ENCODE measurements at places on chromosomes 4 and X.

DNA sequence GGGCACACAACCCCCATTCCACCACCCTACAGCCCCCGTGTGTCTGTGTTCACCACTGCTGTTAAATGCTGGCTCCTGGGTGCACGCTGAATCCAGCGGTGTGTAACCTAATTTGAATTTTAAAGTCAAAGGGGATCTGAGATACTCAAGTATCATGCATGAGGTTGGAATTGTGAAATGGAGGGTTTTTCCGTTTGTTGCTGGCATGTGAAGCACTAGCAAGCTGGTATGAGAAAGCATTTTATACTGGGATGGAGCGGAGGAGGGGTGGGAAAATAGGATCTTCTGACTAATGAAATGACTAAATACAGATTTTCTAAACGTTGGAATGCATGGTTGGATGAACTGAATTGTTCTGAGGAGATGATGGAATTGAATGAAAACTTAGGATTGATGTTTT, 36.9 kb upstream of the FAT1 start:
- no peak for DNase-seq

DNA sequence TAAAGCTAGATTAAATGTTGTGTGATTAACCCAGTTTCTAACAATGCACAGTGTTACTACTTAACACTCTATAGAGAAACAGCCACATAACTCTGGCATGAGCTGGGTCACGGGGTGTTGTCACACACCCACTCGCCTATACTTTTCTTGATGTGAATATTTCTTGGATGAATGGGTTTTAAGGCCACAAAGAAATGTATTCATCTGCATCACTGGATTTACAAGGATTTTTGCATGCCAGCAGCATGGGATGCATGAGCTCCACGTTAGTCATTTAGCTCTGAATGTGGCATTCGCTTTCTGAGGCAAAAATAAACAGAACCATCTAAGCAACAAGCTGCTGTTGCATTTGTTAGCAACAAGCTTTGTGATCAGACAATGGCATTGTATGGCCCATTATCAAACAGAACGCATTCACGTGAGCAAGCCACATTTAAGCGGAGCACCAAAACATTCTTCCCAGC, 89.7 kb downstream of the LRP2BP start:
- no peak for DNase-seq

DNA sequence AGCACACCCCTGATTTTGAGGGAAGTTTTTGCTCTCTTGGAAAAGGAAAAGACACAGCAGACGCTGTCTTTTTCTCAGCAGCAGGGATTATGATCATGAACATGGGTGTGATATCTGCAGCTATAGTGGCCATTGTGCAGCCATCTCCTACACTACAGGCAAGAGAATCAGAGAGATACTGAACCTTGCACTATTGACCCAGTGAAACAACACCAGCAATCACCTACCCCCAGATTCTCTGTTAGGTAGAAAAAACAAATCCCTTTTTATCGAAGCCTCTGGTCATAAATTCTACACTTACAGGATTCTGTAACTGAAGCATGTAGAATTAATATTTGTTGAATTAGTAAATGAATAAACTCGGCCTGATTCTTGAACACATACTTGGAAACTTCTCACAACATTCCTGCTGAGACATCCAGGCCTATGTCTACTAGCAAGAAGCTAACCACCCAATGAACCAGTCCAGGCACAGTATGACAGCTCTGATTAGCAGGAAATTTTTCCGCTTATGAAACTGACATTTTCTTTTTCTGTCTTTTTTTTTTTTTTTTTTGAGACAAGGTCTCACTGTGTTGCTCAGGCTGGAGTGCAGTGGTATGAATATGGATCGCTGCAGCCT, 5.0 kb upstream of the AFAP1 start:
- no peak for DNase-seq

DNA sequence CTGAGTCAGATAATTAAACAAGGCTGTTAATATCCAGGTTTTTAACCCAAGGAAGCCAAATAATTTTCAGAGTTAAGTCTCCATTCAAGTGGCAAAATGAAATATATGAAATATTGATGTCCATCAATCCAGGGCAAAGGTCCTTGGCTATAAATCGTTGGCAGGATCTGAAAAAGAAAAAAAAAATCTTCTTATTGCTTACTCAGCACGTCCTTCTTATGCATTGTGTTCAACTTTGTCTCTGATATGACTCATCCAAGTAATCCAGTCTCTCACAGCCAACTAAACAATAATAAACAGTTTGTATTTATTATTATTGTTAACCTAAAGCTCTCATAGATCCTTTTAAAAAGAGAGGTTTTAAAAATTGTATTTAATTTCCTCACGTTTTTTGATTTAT, 851.2 kb downstream of the ADGRL3 start:
- DNase-seq: no peak

- DNase-seq: no peak
These were observed 325.7 kb downstream of the TLL1 start for GRCh38 chr4:166198516-166199310.

- no peak for DNase-seq
These were observed 442.6 kb upstream of the GALNT7 start for GRCh38 chr4:172726001-172726423.

- DNase-seq: no peak
These were observed 372.6 kb upstream of the TECRL start for GRCh38 chr4:64781737-64782326.

DNA sequence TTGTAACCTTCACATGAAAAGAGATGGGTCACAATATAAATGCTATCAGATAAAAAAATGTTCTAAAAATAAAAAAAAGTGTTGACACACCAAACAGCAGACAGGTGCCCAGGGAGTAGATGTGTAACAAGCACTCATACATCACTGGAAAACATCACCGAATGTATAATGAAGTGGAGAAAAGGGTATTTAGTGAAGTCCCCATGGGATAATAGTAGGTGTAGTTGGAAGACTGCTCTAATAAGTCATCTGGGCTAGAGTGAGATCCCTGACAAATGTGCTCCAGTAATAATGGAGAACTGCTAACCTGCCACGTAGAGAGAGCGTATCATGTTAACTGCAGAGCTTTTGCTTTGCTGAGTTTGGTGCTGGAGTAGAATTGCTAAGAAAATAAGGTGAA, 152.0 kb downstream of the GRIA2 start:
- no peak for DNase-seq

GRCh38 chrX:30666094-30666493, 12.9 kb downstream of the GK start:
- no peak for DNase-seq

DNA sequence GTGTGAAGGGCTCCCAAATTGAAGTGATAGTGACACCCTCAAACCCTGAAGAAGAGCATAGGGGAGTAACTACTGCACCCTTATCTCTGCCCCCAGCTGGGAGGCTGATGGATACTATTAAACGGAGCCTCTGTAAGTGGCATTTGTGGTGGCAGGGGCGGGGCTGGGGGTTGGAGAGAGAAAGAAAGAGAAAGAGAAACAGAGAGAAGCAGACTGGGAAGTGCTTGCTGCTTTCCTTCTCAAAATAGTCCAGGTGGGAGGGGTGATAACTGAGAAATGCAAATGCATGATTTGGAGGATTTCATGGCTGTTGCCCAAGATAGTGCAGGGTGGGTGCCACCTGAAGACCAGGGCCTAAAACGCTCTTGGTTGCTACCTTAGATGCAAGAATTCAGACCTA, 253.5 kb upstream of the GATB start:
- peak; percentile 58 for DNase-seq

GRCh38 chrX:96438803-96439202, 245.8 kb upstream of the DIAPH2 start:
- no peak for DNase-seq

- DNase-seq: no peak
These were observed 38.8 kb downstream of the MGARP start for GRCh38 chr4:139241086-139241783.

DNA sequence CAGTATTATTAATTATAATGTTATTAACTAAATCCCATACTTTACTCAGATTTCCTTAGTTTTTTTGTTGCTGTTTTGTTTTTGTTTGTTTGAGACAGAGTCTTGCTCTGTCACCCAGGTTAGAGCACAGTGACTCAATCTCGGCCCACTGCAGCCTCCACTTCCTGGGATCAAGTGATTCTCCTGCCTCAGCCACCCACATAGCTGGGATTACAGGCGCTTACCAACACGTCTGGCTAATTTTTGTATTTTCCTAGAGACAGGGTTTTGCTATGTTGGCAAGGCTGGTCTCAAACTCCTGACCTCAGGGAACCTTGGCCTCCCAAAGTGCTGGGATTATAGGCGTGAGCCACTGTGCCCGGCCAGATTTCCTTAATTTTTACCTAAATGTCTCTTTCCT, 72.2 kb downstream of the ANAPC4 start:
- no peak for DNase-seq

- DNase-seq: no peak
These were observed 41.1 kb downstream of the AFF1 start for GRCh38 chr4:86975927-86976326.

DNA sequence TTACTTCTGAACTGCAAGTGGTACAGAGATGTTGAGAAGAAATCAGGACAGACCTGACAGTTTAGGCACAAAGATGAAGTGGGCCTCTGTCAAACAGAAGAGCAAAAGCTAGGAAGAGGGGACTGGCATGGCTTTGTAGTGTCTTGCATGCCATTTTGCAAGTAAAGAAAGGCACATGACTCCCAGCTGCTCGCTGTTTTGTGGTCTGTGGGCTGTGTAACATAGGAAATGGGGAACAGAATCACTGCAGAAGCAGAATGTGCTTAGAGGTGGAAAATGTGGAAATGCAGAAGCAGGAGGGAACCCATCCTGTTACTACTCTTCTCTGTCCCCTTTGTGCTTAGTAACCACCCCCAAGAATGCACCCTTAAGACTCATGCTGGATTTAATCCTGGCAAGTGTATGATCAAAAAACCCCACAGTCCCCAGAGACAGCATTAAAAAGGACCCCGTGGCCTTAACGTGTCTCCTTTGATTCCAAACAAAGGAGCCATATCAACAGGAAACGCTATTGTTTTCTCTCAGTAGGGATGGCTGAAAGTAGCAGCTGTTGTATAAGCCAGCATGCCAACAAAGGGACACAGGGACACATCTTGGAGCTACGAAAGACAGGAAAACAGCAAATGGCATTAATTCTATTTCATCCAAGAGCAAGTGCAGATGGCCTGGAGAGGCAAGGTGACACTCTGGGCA, 177.6 kb upstream of the GLRA2 start:
- DNase-seq: no peak

GRCh38 chrX:96579252-96579651, 105.4 kb upstream of the DIAPH2 start:
- DNase-seq: no peak

DNA sequence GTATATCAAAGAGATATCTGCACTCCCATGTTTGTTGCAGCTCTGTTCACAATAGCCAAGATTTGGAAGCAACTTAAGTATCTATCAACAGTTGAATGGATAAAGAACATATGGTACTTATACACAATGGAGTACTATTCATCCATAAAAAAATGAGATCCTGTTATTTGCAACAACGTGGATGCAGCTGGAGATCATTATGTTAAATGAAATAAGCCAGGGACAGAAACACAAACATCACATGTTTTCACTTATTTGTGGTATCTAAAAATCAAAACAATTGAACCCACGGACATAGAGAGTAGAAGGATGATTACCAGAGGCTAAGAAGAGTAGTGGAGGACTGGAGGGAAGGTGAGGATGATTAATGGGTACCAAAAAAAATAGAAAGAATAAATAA, 14.2 kb downstream of the IQCM start:
- DNase-seq: no peak
